Dermis microvascular lymphatic vessel endothelial cell (primary cell): ENCODE measurements at places on chromosomes 6 and 20. TPM values are rescaled to one million over a fixed set of nuclear protein-coding genes. Genes with fewer than 3 reads are reported as not detected.

Gene AKAP12
- total RNA-seq, result 314 and 444 TPM in 2 replicates

Gene GRM4
- total RNA-seq, result under 0.01 TPM in 1 of 2 replicates, not detected in the other

Gene ALDH8A1
- 0.13 and 0.25 TPM in 2 replicates for total RNA-seq

Gene PDE7B
- total RNA-seq, result 6.5 and 13.0 TPM in 2 replicates

Gene RGS17
- total RNA-seq, result 3.3 and 4.1 TPM in 2 replicates

Gene MAD2L1BP
- 14.8 and 23.3 TPM in 2 replicates for total RNA-seq

Gene MOXD1
- total RNA-seq, result under 0.01 TPM in 2 replicates

Gene B3GALT4
- total RNA-seq, result 2.9 and 3.0 TPM in 2 replicates

Gene KCNQ2
- not detected in 2 replicates for total RNA-seq

Gene ARFGEF3
- total RNA-seq, result 1.8 and 2.5 TPM in 2 replicates

Gene PBOV1
- total RNA-seq, result not detected in 2 replicates

Gene GHRH
- not detected in 2 replicates for total RNA-seq

Gene CST1
- not detected in 2 replicates for total RNA-seq

Gene HLA-DOB
- under 0.01 and 0.13 TPM in 2 replicates for total RNA-seq

Gene WFDC2
- not detected in 2 replicates for total RNA-seq
